HuH-7.5 (cell line): ENCODE measurements at places on chromosomes 5 and 9.

DNA sequence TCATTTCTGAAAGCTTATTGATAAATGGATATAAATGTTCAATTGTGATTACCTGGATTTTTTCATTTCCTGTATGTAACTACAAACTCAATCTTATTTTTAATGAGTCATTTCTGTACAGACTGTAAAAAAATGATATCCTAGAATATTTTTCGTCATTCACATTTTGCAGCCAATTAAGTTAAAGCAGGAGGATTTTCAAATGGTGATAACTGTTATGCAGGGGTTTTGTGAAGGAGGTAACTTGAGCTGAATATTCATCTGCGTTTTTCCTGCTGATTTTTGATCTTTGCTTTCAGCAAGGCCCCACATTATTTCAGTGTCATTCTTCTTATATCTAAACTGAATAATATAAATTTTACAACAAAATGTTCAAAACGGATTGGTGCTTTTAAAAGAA, 74.1 kb downstream of the SLF1 start:
- no peak for DNase-seq

DNA sequence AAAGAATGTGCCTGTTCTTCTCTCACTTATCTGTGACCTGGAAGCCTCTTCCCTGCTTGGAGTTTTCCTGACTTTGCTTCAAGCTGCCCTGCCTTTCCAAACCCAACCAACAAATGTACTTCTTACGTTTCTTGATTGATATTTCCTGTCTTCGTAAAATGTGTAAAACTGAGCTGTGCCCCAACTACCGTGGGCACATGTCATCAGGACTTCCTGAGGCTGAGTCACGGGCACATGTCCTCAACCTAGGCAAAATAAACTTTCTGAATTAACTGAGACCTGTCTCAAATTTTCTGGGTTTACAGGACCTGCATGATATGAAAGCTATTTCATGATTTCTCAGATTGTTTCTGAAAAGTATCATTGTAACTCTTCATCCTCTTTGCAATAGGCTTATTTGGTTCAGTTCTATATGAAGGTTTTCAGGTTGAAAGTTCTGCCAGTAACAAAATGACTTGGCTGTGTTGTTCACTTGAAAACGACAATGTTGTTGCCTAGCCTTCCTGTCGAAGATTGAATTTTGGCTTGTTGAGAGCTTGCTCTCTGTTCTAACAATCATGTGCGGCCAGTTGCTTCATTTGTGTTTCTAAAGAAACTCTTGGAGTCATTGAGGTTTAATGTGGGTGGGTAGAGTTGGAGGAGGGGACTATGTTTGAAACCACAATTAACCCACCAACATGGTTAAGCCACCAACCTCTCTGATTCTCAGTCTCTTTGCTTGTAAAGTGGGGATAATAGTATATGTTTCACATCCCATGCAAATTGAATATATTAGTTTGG, 145.6 kb downstream of the FBXL7 start:
- DNase-seq, result no peak

DNA sequence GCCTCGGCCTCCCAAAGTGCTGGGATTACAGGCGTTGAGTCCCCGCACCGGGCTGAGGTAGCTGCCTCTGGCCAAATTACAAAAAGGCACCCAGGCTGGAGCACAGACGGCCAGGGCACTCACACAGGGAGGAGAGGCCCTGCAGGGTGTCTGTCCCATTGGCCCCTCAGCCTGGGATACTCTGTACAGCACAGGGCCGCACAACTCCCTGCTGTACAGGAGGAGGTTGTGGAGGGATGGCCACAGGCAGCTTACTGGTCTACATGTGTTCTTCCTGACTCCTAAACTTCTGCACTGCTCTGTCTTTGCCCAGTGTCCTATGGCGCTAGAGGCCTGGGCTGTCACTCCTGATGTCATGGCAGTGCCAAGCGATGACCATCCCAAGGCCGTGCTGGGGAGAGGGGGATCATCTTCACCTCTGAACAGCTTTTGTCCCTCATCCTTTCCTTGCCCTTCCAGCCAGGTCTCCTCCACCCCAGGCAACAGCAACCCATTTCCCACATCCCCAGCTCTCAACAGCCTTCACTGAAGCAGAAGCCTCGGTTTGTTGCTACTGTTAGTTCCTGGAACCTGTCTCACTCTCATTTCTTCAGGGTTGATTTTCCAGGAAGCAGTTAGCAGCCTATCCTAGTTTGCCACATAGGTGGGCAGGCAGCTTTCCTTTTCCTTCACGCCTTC, 1.8 kb upstream of the CNOT6 start:
- DNase-seq, result no peak

DNA sequence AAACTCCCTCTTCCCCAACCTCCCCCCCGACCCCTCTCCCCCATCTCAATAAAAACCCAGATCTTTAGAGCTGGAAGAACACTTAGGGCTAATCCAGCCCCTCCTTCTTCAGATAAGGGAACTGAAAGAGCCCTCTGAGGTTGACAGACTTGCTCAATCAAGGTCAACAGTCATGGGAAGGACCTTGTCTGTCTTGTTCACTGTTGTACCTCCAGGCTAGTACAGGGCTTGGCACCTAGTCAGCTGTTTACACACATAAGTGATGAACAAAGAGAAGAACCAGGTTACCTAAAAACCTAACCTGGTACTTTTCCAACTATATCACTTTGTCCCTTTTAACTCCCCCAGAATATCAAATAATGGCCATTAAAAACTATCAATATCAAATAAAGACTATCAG, 2.4 kb downstream of the TTC39B start:
- DNase-seq, result no peak

- no peak for DNase-seq
Observed at GRCh38 chr9:101479338-101480030, 43.9 kb upstream of the ALDOB start.

GRCh38 chr5:132850066-132850465, 16.2 kb downstream of the GDF9 start:
- DNase-seq, result no peak

DNA sequence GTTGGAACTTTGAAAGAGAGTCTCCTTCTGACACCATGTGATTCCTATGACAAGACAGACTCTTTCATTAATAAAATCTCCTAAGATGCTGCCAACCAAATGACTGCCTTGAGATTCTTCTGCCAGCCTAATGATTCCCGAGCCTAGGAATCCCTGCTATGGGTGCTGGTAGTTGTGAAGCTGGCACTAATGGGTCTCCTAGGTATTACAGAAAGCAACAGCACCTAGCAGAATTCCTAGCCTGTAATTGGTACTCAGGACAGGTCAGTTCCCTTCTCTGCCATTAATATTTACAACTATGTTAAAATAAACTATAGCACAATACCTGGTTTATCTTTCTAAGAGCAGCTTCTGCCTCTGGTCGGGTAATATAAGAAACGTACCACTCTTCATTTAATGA, 19.3 kb downstream of the C5orf58 start:
- no peak for DNase-seq

- DNase-seq, result no peak
Observed at GRCh38 chr5:8333977-8334376, 465.0 kb downstream of the MTRR start.

DNA sequence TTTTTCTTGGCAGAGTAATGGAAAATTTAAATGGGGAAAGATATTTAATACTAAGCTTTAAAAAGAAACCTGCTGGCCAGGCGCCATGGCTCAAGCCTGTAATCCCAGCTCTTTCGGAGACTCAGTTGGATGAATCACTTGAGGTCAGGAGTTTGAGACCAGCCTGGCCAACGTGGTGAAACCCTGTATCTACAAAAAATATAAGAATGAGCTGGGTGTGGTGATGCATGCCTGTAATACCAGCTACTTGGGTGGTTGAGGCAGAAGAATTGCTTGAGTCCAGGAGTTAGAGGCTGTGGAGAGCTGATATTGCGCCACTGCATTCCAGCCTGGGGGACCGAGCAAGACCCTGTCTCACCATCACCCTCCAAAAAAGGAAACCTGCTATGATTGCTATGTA, 32.8 kb downstream of the TUT7 start:
- DNase-seq, result no peak
